Amniotic stem cell (primary cell): ENCODE measurements at places on chromosomes 2 and 18.

GRCh38 chr2:218648088-218648786, 11.2 kb downstream of the ZNF142 start:
- DNase-seq, result peak; percentile 36

DNA sequence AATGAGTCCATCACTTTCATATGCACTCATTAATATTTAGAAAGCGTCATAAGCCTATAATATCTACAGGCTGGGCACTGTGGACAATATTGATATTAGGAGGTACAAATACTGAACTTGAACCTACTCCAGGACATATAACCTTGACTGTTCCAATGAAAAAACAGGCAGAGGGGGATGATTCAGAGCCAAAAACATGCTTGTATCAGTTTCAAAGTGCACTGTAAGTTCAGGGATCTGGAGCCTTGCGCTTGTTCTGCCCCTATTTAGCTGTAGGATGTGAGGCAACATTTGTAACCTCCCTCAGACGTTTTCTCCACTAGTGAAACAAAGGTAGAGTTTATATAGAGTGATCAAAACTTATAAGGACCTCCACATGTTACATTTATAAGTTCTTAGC, 246.1 kb upstream of the GYPC start:
- no peak for DNase-seq

- no peak for DNase-seq
These were observed 472.6 kb downstream of the TXNL1 start for GRCh38 chr18:56165601-56166355.

- peak; percentile 30 for DNase-seq
These were observed 118.8 kb downstream of the MGAT5 start for GRCh38 chr2:134372611-134373131.

- DNase-seq, result no peak
These were observed 47.1 kb downstream of the PRKCE start for GRCh38 chr2:45698554-45698953.

GRCh38 chr2:78383576-78383975, 641.9 kb upstream of the REG3G start:
- DNase-seq, result no peak

DNA sequence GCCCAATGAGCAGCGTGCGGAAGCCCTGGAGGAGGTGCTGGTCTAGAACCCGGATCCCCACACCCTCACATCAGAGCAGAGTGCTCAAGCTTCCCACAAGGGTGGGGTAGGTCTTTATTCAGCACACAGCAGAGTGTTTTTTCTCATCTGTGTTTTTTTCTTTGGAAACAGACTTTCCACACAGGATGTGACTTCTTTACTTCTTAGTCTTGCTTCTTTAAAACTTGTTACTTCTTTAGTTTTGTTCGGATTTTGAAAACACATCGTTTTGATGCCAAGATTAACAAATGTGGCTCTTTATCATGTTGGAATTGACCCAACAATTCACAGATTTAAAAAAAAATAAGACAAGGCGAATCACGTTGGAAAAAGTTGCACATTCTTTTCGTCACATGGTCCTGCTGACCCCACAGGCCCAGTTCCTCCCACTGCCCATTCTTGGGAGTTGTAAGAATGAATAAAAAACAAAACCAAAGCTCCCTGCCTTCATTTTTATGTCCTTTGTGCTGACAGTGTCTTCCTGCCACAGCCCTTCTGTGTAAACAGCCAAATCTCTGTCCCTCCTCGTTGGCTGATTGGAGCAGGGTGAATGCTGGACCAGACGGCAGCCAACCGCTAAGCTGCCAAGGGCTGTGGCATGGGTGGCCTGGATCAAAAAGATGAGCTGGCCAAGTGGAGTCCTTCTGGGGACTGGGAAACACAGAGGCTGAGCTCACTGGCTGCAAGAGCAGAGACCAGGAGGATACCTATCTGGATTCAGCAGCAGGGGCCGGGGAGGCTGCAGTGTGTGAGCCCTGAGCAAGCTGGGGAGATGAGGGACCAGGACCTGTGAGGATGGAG, 81.6 kb downstream of the TWIST2 start:
- no peak for DNase-seq
